Activated CD8-positive, alpha-beta memory T cell treated with anti-CD3 and anti-CD28 coated beads for 24 hours (primary cell): ENCODE measurements at places on chromosomes 13 and 19.

DNA sequence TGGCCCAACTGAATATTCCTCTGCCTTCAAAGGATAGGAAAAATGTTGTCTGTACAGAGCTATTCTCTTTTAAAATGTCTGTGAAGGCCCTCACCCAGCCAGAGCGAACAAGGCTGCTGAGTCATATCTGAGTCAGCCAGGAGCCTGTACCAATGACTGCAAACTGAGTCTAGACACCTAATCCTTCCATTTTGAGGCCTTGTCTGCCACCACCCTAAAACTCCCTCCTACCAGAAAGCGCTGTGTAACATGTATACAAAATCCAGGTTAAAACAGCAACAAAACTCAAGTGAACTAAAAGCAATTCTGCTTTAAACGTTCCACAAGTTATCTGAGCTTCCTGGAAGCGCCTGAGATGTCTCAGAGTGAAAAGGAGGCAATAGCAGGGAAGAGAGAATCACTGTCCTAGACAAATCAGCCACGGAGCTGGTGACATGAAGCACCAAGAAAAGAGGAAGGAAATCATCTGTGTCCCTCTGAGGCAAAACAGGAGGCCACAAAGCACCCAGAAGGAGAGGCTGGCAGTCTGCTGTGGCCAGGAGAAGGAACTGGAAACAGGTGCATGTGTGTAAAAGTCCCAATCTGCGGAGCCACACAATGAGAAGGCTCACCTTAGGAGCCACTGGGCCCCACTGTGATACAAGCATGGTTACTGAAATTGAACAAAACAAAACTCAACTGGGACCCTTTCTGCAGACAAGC lies 10.2 kb downstream of the DHRS12 start:
- DNase-seq, result no peak

DNA sequence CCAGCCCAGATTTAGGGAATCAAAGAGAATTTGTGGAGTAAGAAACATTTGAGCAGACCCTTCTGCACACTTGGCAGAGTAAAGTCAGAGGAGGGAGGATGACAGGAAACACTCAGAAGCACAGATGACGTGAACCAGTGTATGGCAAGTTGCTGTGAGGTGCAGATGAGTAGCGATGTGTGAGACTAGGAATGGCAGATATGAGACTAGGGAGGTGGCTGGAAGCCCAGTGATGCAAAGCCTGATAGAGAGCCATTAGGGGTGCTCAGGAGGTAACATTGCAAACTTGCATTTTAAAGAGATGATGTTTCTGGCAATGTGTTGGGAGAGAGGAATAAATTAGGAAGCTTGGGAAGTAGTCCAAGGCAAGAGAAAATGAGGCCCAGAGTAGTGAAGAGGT lies 44.0 kb downstream of the PCDH17 start:
- no peak for DNase-seq

DNA sequence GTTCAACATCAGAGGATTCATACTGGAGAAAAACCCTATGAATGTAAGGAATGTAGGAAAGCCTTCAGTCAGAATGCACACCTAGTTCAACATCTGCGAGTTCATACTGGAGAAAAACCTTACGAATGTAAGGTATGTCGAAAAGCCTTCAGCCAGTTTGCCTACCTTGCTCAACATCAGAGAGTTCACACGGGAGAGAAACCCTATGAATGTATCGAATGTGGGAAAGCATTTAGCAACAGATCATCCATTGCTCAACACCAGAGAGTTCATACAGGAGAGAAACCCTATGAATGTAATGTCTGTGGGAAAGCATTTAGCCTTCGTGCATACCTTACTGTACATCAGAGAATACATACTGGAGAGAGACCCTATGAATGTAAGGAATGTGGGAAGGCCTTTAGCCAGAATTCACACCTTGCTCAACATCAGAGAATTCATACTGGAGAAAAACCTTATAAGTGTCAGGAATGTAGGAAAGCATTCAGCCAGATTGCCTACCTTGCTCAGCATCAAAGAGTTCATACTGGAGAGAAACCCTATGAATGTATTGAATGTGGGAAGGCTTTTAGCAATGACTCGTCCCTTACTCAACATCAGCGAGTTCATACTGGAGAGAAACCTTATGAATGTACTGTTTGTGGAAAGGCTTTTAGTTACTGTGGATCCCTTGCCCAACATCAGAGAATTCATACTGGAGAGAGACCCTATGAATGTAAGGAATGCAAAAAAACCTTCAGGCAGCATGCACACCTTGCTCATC lies 15.4 kb downstream of the ZNF570 start:
- DNase-seq, result no peak

DNA sequence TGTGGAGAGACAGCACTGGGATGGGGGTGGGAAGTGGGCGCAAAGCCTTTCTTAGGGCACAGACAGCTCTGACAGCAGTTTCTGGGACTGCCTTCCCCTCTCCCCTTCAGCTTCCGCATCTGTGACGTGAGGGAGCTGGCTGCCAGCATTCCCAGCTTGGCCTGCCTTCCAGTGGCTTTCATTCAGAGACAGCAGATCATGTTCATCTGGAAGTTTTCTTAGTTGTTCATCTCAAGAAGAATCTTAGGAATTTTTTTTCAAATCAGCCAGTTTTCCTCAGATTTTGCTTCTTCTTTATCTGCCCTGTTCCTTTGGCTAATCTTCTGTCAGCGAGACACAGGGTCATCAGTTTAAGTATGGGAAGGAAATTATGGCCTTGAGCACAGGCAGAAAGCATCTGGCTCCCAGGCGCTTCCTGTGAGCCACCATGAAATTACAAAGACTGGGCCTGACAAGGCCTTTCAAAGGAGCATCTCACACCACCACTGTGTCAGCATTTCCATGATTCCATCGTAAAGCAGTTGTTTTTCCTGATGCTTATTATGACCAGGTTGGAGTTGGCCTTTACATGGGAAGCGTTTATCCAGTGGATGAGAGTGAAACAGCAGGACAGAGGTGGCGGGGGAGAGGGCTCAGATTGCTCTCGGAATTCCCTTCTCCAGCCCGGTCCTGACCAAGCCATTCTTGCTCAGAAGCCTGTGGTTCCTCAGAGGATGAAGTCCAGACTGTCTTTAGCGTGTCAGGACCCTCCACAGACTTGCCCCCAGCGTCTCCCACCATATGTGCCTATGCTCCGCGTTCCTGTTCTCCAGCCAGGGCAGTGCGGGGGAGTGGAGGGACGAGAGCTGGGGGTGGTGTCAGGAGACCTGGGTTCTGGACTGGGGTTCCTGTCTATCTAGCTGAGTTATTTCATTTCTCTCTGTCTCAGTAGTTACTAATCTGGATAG lies 43.6 kb downstream of the ARHGAP35 start:
- no peak for DNase-seq

GRCh38 chr13:44199627-44200207 lies 173.9 kb upstream of the SERP2 start:
- no peak for DNase-seq

DNA sequence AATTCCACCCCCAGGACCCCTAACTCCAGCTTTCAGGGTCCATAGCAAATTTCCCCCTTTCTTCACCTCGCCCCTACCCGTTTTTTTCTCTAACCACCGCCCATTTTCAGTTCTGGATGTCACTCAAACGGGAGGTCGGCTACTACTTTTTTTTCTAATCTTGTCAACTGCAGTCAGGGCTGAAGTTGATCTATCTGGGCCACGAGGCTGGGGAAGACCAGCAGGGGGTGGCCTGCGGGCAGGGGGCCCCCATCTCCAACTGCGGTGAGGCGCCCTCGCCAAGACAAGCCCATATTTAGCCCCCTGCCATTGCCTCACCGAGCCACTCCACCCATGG lies 748 bp downstream of the LHFPL6 start:
- DNase-seq, result no peak

GRCh38 chr19:13881251-13881691 lies 4.3 kb downstream of the NANOS3 start:
- DNase-seq, result no peak

- no peak for DNase-seq
These were observed 472.2 kb downstream of the MYO16 start for GRCh38 chr13:109101550-109102144.

DNA sequence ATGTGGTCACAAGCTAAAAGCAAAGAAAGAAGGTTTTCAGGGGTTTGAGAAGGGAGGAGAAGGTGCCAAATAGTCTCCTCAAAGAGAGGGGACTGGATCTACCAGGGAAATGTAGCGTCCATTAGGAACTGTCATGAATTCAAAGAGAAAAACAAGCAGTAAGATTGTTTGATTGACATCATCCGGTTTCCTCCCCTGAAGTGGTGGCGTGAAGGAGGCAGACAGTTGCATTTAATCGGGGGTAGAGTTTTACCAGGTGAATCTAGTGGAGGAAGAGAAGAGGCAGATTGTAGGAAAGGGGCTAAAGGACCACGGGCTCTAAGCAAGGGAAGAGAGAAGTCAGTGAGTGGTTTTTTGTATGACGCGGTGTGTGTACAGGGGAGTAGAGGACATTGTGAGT lies 13.0 kb upstream of the CYSLTR2 start:
- no peak for DNase-seq

- DNase-seq, result no peak
These were observed 99.5 kb upstream of the SPATA13 start for GRCh38 chr13:24060993-24061392.

GRCh38 chr13:110257408-110257807 lies 49.5 kb downstream of the COL4A1 start:
- no peak for DNase-seq

DNA sequence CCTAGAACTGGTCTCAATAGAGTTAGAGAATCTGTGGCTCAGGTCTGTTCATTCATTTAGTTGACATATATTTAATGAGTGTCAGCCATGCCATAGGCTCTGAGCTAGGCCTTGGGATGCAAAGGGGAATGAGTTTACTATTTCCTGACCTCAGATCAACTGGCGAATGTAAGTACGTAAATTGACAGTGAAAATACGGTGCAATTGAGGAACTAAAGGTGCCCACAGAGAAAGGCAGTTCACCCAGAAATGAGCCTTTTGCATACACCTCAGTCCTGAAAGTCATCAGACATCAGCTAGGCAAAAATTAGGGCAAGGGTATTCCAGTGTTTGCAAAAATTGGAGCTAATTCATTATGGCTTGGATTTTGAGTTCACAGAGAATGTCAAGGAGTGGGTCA lies 20.6 kb upstream of the UPF3A start:
- DNase-seq, result no peak

- no peak for DNase-seq
These were observed at the start of gene KLK14 for GRCh38 chr19:51082611-51083010. Gene KLK14, minus strand, starts transcription at chr19:51082887. Its CDS starts 273 bp downstream, at chr19:51082614.

DNA sequence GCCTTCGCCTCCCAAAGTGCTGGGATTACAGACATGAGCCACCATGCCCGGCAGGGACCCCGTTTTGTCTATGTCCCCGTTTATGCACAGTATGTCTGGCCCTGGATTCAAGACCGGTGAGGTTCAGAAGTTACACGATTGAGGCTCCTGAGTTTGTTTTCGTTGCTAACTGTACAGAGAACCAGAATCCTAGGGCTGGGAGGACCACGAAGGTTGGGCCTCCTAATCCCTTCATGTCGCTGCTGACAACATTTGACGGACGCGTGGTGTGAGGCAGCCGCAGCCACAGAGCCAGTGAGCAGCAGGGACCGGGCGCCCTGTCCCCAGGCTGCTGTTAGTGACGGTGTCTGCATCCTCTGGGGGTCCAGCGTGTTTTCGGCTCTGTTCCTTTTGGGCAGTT lies 91.4 kb downstream of the ATP11A start:
- DNase-seq, result no peak

GRCh38 chr13:110582421-110582954 lies 21.0 kb upstream of the RAB20 start:
- DNase-seq, result peak; percentile 45

GRCh38 chr19:16520986-16521624 lies 21.1 kb downstream of the CHERP start:
- DNase-seq, result no peak

DNA sequence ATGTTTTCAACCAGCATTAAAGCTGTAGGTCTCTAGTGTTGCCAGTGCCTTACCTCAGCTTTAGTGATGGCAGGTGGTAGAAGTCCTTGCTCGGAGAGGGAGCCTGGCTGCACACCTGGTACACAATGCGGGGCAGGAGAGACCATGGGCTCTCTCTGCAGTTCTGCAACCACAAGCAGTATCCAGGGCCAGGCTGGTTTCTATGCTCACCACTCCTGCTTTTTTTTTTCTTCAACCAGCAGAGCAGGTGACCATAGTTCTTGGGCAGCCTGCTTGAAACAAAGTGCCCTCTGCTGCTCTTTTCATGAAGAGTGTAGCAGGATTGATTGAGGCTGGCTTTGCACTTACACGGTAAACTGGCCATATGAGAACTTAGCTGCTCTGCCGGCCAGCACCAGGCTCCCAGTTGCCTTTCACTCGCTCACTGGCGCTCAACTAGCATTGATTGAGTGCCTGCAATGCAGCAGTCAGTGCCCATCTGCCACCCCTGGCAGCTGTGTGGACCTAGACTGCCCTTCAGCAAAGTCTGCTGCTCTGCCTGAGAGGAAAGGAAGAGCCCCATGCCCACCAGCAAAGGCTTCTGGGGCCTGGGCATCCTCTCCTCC lies 4.4 kb upstream of the CHAMP1 start:
- DNase-seq, result no peak

DNA sequence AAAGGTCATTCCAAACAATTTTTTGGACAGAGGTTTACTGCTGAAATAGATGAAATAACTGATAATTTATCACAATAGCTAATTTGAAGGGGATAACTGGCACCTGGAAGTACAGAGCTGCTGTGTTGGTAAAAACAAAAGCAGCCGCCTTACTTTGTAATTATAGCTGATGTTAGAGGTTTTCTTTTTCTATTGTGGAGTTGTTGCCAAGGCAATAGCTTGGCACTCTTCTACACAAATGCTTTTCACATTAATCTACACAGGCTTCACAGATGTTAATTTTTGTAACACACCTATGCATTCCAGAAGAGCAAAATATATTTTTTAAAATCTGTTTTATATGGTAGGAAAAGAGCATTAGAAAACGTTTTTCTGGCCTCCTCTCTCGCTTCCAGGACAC lies 56.9 kb downstream of the LACC1 start:
- DNase-seq, result no peak

DNA sequence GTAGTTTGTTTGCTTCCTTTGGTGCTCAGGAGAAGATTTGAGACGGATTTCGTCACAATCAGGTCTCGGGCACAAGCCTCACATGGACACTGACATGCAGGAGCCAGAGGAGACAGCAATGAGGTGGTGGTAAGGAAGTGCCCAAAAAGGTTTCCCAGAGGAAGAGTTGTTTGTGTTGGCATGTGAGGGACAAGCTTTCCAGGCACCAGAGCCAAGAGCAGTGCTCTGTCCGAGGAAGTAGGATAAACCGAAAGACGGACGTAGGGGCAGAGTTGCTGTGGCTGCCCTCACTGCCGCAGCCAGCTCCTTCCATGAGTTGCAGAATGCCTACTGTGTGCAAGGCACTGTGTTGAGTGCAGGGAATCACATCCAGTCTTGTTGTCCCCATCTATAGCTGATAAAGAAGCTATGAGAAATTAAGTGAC lies 27.7 kb downstream of the SAE1 start:
- no peak for DNase-seq
